ENCODE measurements at places on chromosomes 6 and 20. TPM values are rescaled to one million over a fixed set of nuclear protein-coding genes. Genes with fewer than 3 reads are reported as not detected.

GRCh38 chr20:63538204-63539091, 1.3 kb upstream of the PTK6 start:
- DNase-seq = no peak

GRCh38 chr6:37690964-37691735, 6.5 kb downstream of the MDGA1 start:
- DNase-seq = no peak

DNA sequence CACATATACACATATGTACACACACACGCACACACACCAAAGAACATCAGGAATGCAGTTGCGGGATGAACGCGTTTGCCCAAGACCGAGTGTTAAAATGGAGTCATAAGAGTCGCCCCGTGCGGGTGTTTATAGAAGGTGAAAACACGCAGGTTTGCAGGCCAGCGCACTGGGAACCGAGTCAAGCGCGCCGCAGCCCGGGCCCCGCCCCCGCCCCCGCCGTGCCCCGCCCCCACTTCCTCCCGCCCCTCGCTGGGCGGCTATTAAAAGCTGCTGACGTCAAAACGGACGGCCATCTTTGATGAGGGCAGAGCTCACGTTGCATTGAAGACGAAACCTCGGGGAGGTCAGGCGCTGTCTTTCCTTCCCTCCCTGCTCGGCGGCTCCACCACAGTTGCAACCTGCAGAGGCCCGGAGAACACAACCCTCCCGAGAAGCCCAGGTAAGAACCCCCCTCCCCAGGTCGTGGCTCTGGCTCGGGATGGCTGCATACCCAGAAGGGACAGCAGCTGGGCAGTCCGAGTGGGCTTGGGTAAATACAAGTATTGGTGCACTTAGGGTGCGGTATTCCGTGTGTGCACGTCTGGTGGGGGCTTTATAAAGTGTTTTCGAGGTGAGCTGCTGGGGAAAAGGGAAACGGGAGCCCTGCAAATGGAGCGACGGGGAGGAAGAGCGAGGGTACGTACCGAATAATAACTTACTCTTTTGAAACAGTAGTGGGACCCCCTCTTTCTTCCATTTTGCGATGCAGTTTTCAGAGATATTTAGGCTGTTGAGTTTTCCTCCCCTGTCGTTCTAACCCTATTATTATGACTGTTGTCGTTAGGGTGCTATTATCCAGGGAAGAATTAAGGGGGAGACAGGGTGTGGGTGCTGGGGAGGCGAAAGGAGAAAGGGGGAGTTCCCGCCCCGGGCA, at the start of gene SNAP25:
Gene SNAP25, plus strand, starts transcription at position 295 of the 916 bp plus-strand sequence. CDS start 56,662 bp downstream, outside the sequence.
- DNase-seq = peak; percentile 69

DNA sequence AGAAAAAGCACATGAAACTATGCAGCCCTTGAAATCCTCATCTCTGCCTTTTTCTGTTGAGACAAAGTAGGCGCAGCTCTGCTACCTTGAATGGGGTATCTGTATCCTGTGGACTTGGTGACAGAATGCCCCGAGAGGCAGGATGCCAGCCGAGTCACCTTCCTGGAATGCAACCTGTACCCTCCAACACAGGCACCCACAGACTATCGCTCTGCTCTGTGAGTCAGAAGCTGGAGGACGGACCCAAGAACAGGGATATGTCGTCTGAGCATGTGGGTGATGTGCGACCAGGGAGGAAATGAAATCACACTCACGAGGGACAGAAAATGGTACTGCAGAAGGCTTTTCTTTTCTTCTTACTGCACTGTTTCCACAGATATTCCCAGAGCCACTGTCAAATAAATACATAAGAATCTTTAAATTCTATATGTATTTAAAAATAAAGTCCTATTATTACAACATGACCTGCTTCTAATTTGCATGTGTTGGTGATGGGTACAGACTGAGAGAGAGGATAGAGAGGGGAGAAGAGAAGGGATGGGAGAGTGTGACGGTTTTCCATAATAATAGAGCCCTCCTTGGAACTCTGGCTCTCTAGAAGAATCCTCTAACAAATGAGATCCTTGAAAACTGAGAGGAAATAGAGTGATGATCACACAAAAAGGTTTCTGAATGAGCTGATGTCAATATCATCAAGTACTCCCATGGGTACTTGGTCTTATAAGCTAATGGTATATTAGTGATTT, 308.1 kb downstream of the FOXC1 start:
- peak; percentile 71 for DNase-seq

DNA sequence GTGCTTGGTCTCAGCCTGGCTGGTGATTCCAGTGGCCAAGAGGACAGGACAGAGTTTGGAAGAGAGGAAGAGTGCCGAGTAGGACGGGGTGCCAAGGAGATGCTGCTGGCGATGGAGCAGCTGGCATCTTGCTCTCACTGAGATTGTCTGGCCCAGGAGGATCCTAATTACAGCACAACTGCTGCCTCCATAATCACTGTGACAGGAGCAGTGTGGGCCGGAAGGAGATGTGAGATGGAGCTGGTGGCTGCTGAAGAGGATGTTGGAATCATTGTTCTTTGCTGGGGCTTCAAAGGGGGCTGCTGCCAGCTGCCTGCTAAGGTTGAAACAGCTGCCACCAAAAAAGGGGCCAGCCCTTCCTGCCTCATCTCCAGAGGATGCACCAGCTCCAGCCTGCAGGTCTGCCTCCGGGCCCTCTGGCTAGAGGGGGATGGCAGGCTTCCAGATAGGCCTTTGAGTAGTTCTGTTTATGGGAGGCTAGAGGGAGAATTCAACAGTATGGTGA, 214.4 kb downstream of the RNF144B start:
- DNase-seq = no peak

DNA sequence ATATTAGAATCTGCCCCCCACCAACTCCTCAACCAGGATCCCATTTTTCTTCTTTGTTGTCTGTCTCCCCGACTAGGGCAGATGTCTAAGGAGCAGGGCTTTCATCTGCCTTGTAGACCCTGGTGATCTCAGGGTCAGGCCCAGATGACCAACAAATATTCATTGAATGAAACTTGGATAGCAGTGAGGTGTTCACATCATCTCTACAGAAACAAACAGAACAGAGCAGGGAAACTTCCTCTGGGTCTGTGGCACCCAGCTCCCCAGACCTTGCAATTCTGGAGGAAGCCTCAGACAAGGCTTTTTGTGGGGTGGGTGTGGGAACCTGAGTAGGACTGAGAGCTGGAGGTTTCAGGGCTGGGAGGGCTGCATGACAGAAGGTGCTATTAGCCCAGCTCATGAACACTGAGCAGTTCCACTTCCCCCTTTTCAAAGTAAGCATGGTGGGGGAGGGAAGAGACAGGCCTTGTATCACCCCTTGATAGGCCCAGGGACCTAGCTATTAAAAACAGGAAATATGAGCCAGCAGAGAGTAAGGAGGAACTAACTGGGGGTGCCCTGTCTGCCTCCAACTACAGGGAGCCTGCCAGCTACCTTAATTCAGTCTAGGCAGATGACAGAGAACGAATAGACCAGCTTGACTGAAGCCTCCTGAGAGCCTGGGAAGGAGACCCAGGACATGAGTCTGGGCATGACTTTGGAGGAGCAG, 37.3 kb upstream of the TOP1 start:
- no peak for DNase-seq

The BPIFA1 gene
- not detected for total RNA-seq

The HLA-DOB gene
- 8.1 TPM for total RNA-seq

DNA sequence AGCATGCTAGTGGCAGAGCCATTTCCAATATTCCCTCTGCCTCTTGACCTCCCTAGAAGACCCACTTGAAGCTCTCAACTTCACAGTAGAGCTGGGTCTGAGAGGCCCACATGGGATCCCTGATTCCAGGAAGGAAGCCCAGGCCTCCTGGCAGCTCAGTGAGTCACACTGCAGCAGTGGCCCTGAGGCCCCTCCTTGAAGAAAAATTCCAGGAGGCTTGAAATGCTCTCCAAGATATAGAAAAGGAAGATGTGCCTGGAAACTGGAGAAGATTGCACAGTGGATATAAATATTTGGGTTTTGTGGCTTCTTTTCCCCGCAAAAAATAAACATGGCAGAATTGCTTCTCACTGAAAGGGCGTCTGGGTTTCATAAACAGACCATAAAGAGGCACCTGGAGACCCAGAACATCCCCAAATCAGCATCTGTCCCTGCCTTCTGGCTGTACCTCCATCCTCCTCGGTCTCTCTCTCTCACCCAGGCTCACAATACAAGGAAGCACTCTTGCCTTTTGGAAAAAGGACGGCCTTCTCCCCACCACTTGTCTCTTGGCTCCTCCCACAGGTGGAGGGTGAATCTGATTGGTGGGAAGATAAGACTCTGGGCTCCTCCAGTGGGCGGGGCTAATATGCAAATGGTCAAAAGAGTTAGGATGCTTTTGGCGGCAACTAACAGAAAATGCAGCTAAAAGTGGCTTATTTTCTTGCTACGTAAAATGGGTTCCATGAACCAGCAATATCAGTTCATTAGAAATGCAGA, 200.0 kb upstream of the SULF2 start:
- DNase-seq = no peak

- no peak for DNase-seq
Observed at GRCh38 chr20:39468703-39469102, 506.6 kb downstream of the DHX35 start.

DNA sequence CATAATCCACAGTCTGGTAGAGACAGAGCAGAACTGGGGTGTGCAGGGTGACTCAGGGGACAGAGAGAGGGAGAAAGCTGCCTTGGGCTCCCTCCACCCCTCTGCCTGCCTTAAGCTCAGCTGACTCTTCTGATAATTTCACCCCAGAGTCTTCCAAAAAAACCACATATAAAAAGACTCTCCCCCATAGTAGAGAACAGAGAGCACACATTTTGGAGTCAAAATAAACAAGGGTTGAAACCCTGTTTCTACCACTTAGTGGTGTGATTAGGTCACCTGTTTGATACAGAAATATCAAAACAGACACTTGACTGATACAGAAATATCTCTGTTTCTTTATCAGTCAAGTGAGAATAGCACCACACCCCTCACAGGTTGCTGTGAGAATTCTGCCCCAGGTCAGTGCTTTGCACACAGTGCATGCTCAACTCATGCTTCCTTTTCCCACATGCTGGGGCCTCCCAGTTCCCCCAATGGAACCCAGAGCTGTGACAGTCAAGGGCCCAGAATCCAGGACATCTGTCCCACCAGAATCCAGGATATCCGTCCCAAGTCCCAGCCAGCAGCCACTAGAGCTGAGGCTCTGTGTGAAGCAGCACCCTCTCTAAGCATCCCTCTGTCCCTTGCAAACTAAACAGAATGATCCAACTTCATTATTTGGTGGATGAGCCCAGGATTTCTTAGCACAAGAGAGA, 1.2 kb downstream of the TREML2 start:
- DNase-seq = peak; percentile 54

The MATN4 gene
- 3.5 TPM for total RNA-seq

The ZBP1 gene
- total RNA-seq = 0.70 TPM

DNA sequence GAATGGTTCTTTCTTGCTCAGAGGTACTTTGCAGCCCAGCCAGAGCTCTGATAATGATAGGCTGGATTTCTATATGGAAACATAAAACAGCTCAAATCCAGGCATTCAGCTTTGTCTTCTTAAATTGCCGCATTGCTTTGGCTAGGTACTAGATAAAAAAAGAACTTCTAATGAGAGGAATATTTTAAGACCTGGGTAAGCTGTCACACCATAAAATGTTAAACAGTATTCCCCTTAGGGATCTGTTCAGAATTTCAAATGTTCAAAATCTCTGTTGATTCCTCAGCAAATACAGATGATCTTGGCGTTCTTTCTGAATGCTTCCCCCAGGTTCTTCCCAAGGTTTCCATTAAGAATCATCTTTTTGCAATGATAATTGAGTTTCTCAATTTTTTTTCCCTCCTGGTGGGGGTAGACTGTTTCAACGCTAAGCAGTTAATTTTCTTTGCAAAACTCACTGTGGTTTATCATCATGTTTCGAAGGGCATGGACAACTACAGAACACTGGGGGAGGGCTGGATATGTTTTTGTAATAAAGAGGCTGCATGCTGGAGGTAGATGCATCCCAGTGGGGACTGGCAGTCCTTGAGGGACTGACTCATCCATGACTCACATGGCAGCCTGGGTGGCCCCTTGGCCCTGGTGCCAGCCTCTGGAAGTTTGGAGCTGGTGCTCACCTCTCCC, 31.0 kb downstream of the TIAM2 start:
- DNase-seq = no peak

DNA sequence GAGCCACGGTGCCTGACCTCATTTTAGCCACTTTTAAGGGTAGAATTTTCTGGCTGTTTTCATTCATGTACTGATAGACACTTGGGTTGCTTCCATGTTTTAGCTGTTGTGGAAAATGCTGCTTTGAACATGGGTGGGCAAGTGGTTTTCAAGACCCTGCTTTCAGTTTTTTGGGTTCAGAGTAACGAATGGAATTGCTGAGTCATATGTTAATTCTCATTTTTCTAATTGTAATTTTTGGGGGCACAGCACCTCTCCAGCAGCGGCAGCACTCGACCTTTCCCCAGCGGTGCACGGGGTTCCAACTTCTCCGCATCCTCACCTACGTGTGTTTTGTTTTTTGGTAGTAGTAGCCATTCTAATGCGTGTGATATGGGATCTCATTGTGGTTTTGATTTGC, 5.4 kb downstream of the NQO2 start:
- no peak for DNase-seq

GRCh38 chr20:19380211-19380610, 167.8 kb downstream of the SLC24A3 start:
- DNase-seq = no peak

GRCh38 chr6:139600919-139601475, 226.5 kb upstream of the CITED2 start:
- peak; percentile 31 for DNase-seq

DNA sequence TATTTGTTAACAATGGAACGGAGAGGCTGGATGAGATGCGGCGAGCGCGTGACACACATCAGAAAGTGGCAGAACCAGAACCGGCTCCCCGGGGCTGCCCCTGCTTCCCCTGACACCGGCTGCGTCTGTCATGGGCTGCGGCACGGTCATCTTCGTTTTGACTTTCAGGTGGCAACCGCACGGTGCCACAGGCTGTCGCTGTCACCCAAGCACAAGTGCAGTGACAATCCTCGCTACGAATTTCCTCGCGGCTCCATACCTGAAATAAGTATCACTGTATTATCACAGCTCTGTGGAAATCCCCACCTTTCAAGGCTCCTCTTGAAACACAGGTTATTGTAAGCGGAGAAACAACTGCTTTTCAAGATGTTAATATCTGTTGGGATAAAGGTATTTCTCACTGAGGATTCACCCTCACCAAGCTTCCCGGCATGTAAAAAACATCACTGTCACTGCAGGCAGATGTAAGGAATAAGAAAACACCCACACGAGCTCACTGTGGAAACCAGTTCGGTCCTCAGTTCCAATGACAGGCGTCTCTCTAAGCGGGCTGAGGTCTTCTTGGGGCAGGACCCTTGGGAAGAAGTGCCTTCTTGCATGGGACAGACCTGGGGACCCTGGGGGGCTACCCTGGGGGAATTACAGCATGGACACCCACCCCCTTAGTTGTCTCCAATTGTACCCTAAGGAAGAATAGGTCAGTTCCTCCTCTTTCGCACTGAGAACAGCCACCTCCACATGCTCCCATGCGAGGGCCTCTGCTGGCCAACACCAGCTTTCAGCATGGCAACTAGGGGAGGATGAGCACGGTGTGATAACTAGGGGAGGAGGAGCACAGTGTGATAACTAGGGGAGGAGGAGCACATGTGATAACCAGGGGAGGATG, 86.3 kb downstream of the DACT2 start:
- no peak for DNase-seq

The TBXT gene
- not detected for total RNA-seq
